Mesothelial cell of epicardium (in vitro differentiated cells): ENCODE measurements at places on chromosomes 1 and 21. TPM values are rescaled to one million over a fixed set of nuclear protein-coding genes. Genes with fewer than 3 reads are reported as not detected.

- H3K27me3 ChIP-seq = no peaks in the 10 kb centered on the region
- H3K4me3 ChIP-seq = no peak overlapping the region
- peaks cover 47% of the 10 kb centered on the region for H3K4me1 ChIP-seq
- no peak for DNase-seq
- H3K36me3 ChIP-seq = no peaks in the 10 kb centered on the region
- H3K27ac ChIP-seq = no peak overlapping the region
Measured at GRCh38 chr1:81547261-81547911, 253.3 kb upstream of the ADGRL2 start.

Gene BMP8A
- 0.27 TPM in 1 of 3 replicates, not detected in the others for total RNA-seq

Gene CYYR1
- total RNA-seq = 19.3 to 20.8 TPM (median 20.2 TPM) in 3 replicates

GRCh38 chr1:91799863-91800262, 86.1 kb downstream of the TGFBR3 start:
- H3K27me3 ChIP-seq = no peaks in the 10 kb centered on the region
- no peaks in the 10 kb centered on the region for H3K36me3 ChIP-seq
- no peak for DNase-seq
- H3K27ac ChIP-seq = no peak overlapping the region

Gene REG4
- 0.16 to 0.29 TPM in 2 of 3 replicates, not detected in the other for total RNA-seq

Gene SLC30A7
- total RNA-seq = 40.8 to 43.5 TPM (median 41.4 TPM) in 3 replicates
